ENCODE measurements at places on chromosomes 5 and 9. TPM values are rescaled to one million over a fixed set of nuclear protein-coding genes. Genes with fewer than 3 reads are reported as not detected.

DNA sequence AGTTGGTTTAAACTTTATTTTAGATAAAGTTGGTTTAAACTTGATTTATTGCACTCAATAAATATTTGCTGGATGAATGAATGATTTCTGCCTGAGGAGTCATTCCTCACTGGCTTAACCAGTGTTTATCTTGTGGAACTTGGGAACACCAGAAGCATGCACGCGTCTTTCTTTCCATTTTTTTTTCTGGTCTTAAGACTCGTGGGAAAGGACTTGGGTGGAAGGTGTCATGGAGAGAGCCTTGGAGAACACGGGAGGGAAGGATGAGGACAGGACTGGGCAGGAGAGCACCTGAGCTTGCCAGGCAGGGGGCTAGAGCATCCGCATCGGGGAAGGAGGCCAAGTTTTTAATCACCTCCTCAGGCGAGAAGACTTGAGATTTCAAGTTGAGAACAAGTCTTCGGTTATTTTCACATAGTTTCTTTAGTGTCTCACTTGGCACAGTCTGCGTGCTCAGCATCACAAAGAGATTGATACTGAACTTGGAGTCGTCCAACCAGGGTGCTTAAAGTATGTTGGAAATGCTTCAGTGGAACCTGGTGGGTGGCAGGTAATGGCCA, 144.2 kb downstream of the PDZD2 start:
- no peaks in the 10 kb centered on the region for H3K4me1 ChIP-seq
- H3K27me3 ChIP-seq = no peaks in the 10 kb centered on the region
- H3K27ac ChIP-seq = no peak overlapping the region
- H3K36me3 ChIP-seq = no peaks in the 10 kb centered on the region
- no peak for DNase-seq
- no peak overlapping the region for H3K4me3 ChIP-seq

GRCh38 chr5:31213705-31214121, 20.2 kb downstream of the CDH6 start:
- no peak for DNase-seq
- H3K4me1 ChIP-seq = peaks cover 3% of the 10 kb centered on the region

DNA sequence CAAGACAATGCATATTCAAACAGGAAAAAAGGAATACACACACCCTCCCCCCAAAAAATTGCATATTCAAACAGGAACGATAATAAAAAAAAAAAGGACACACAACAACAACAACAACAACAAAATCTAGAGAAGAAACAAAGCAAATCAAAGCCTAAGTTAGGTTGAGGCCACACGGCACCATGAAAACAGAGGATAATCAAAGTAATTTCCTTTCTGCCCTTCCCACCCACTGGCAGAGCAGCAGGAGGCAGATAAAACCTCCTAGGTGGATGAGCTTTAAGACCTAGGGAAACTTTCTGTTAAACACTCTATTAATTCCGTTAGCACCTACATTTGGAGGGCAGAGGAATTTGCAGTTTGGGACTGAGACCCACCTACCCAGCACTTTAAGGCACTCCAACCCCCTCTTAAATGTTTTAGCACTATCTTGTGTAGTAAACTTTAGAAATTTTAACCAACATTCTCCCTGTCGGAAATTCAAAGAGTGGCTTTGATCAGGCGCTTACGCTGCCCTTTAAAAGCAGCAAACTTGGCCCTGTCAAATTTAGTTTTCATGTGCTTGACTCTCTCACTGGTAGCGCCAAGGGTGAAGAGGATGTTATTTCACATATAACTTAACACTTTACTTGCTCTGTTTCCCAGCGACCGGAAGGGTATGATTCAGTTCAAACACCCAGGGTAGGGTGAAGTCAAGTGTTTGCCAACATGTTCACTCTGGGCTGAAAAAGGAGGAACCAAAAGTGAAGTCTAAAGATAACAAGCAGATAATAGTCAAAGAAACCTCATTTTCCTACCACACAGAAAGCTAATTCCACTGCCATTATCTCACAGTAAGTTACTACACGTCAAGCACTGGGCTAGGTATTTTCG, 9.2 kb downstream of the ENC1 start:
- H3K36me3 ChIP-seq = no peaks in the 10 kb centered on the region
- DNase-seq = no peak
- H3K4me3 ChIP-seq = no peak overlapping the region
- no peaks in the 10 kb centered on the region for H3K27me3 ChIP-seq

UBE2QL1 gene
- 3.2 TPM for total RNA-seq

SPATA31E1 gene
- total RNA-seq = not detected

PTGDS gene
- 66.1 TPM for total RNA-seq

DNA sequence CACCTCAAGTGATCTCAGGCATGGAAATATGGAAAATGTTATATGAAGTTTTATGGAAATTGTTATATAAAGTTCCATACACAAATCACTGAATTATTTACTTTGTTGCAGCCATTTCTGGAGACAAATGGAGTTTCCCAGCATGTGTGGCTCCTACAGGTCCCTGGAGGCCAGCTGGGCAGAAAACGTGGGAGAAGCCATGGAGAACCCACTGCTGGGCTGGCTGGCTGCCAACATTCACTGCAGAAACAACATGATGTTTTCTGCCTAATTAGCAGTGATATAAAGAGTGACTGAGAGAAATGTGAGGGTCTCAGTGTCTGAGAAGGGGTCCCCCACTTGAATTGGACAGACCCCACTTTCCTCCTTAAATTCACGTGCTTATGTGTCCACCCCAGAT, 208.8 kb upstream of the IRX2 start:
- no peak overlapping the region for H3K4me3 ChIP-seq
- no peaks in the 10 kb centered on the region for H3K36me3 ChIP-seq
- no peak overlapping the region for H3K27ac ChIP-seq
- DNase-seq = no peak
- H3K27me3 ChIP-seq = no peaks in the 10 kb centered on the region

AK3 gene
- total RNA-seq = 50.5 TPM
